ENCODE measurements at places on chromosomes 1 and 21.

GRCh38 chr1:168320800-168321450 is 40.2 kb downstream of the TBX19 start:
- DNase-seq, result no peak

DNA sequence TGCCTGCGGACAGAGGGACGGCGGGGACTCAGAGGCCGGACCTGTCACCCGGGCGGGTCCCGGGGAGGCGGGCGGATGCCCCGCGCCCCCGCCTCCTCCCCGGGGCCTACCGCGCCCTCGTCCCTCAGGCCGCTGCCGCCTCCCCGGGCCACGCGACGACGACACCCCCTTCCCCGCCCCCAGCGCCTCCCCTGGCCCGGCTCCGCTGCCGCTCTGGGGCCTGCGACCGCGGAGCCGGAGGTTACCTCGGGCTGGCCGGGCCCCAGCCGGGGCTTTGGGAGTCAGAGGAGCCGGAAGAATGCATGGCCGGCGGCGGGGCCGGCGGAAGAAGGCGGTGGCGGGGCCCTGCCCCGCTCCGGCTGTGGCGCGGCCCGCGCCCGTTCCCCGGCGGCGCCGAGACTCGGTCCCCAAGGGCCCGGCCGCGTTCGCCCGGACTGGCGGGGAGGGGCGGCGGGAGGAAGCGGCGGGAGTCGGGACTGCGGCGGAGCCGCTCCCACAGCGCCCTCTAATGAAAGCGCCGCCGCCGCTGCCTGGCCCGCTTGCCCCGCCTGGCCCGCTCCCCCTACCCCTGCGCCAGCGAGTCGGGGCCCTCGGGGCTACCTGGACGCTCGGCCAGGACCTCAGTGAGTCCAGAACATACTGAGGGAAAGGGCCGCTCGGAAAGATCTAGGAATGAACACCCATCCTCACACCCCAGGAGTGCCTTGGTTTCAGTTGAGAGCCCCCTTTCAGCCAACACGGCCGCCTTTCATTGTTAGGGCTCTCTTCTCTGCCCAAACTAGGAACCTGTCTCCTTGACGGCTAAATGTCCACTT is at the start of gene LPGAT1:
LPGAT1 (minus strand) TSS at position 436 of the 815 bp plus-strand sequence. CDS start 1,467 bp downstream, outside the sequence.
- DNase-seq, result peak; percentile 84

- no peak for DNase-seq
These were observed 22.2 kb upstream of the DNAJC11 start for GRCh38 chr1:6723621-6724428.

DNA sequence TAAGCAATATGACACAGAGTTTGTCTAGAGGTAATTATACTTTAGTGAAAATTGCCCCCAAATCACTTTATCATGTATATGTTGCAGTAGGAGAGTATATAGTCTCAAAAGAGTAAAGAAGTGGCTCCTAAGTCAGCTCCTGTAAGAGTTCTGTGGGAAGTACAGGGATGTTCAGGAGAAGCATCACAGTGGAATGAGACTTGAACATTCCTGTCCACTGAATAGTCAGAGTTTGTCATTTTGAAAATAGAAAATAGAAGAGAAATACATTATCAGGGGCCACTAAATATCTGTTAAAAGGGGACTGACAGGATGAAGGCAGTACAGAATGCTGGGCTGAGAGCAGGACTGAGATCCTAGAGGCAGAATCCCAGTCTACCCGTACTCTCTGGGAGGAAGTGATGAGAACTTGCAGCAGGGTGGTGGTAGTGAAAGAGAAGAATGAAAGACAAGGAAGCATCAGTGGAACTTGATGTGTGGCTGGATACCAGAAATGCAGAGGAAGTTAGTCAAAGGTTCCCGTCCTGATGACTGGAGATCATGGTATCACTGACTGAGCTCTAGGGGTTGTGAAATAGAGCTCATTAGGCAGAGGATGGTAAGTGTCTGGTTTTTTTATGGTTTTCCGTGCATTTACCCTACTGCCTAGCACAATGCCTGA is 153.4 kb downstream of the FMN2 start:
- no peak for DNase-seq

- DNase-seq, result no peak
These were observed 271.3 kb upstream of the RGS18 start for GRCh38 chr1:191886977-191887376.

- no peak for DNase-seq
These were observed 893.5 kb downstream of the LTN1 start for GRCh38 chr21:28099001-28099705.

GRCh38 chr21:35833991-35834390 is 226.3 kb downstream of the SETD4 start:
- DNase-seq, result no peak

DNA sequence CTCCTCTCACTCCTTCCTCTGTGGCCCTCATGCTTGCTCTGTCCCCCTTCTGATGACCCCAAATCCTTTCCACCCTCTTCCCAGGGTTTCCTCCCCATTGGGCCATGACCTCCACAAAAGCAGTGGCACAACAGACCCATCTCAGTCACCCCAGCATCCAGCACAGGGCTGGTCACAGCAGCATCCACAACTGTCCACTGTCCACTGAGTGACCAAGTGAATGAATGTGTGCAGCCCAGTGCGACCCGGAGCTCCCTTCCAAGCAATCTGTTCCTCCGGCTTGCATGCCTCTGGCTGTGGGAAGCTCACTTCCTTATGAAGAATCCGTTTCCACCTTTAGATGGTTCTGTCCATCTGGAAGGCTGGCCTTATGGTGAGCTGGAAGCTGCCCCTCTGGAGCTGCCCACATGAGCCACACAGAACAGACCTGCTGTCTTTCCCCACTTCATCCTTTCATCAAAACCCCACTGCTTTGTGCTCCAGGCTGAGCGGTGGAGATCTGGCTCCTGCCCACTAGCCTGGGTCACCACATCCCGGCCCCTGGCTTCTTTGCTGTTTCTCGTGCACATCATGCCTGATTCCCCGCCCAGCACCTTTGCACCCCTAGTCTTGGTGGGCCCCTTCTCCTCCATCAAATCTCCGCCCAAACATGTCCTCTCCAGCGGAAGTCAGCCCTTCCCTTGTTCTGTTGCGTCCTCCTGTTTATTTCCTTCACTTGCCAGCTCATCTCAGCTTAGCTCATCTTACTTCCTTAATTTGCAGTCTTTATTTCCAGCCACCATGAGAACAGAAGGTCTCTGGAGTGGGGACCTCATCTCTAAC is 56.4 kb downstream of the EDN2 start:
- DNase-seq, result no peak

GRCh38 chr1:244383278-244383884 is 68.3 kb downstream of the ADSS2 start:
- DNase-seq, result no peak

- DNase-seq, result no peak
These were observed 156.0 kb downstream of the TOMM20 start for GRCh38 chr1:234972411-234973191.

DNA sequence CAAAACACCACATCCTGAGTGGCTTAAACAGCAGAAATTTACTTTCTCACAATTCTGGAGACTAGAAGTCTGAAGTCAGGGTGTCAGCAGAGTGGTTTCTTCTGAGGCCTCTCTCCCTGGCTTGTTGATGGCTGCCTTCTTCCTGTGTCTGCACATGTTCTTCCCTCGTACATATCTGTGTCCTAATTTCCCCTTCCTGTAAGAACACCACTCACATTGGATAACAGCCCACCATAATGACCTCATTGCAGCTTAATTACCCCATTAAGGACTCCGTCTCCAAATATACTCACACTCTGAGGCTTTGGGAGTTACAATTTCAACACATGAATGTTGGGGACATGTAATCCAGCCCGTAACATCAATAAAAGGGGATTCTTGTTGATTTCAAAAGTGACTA is 23.4 kb downstream of the C8A start:
- DNase-seq, result no peak

GRCh38 chr1:15296585-15297321 is 49.7 kb downstream of the FHAD1 start:
- no peak for DNase-seq

DNA sequence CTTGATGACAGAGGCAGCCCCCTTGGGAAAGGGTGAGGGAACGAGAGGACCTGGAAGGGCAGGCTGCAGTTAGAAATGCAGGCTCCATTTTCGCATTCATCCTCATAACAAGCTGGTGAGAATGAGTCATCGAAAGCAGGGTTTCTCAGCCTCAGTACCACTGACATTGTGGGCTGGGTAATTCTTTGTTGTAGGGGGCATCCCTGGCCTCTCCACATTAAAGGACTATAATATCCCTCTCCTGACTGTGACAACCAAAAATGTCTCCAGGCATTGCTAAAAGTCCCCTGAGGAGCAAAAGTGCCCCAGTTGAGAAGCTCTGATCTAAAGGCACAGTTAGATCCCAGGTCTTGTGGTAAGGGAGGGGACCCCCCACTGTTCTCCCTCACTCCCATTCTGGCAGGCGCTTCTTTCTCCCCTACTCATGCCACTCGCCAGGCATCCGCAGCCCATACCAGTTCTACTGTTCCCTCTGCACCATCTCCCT is 20.4 kb downstream of the KCNN3 start:
- no peak for DNase-seq

DNA sequence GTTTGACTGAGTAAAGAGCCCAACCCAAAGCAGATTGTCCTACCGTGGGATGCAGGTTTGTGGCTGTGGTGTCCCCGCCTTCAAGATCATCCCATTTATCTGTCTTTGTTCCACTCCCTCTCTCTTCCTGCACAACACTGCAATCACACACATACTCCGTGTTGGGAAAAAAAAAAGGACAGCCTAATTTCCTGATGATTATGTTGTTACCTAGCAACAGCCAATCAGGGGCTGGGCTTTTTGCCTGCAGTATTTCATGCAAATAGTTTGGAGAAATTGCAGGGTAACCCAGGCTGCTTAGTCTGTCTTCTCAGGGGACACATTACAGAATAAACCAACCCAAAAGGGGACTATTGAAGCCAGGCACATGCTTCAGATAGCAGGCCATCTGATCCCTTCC is 38.3 kb downstream of the PHC2 start:
- no peak for DNase-seq

DNA sequence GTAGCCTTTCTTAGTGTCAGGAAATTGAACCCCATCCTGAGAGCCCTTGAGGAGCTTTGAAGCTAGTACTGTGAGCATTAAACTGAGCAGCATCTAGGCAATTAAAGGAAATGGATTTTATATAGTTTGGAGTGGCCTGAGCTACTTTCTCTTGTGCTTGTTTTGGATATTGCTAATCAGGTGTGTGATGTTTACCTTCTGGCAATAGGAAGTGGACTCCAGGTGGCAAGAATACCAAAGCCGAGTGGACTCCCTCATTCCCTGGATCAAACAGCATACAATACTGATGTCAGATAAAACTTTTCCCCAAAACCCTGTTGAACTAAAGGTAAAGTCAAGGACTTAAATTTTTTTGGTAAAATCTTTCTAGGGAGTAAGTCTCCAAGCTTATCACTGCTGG is 79.4 kb downstream of the MACF1 start:
- DNase-seq, result no peak

- DNase-seq, result no peak
These were observed 88.4 kb downstream of the PDE4B start for GRCh38 chr1:65881067-65881594.

DNA sequence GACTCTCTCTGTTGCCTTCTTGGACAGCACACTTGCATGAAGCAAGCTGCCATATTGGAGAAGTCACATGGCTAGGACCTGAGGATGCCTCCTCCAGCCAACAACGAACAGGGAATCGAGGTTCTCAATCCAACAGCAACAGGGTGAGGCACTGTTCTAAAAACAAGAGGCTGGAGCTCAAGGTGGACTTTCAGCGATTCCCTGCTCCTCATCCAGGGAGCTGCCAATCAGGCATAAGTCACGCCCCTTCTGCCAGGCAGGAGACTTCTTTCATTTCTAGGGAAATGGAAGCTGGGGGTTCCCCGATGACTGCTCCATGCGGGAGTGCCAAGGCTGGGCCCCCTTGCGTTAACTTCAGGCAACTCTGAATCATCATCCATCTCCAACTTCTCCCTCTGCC is 22.7 kb upstream of the IFNAR1 start:
- DNase-seq, result no peak

DNA sequence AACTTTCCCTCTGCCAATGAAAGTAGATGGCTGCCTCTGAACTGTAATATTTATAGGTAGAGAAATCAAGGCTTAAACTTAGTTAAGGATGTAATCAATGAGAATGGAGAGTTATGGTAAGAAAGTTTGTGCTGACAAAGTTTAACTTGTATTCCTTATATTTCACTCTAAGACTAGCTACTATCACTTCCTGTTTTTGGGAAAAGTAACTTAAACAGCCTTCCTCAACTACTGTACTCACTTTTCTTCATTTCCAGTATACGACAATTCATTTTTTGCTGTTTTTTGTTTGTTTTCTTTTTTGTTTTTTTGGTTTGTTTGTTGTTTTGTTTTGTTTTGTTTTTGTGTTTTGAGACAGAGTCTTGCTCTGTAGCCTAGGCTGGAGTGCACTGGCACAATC is 3.7 kb downstream of the RGS18 start:
- no peak for DNase-seq

- no peak for DNase-seq
These were observed 23.1 kb downstream of the SNAP47 start for GRCh38 chr1:227758366-227758765.

DNA sequence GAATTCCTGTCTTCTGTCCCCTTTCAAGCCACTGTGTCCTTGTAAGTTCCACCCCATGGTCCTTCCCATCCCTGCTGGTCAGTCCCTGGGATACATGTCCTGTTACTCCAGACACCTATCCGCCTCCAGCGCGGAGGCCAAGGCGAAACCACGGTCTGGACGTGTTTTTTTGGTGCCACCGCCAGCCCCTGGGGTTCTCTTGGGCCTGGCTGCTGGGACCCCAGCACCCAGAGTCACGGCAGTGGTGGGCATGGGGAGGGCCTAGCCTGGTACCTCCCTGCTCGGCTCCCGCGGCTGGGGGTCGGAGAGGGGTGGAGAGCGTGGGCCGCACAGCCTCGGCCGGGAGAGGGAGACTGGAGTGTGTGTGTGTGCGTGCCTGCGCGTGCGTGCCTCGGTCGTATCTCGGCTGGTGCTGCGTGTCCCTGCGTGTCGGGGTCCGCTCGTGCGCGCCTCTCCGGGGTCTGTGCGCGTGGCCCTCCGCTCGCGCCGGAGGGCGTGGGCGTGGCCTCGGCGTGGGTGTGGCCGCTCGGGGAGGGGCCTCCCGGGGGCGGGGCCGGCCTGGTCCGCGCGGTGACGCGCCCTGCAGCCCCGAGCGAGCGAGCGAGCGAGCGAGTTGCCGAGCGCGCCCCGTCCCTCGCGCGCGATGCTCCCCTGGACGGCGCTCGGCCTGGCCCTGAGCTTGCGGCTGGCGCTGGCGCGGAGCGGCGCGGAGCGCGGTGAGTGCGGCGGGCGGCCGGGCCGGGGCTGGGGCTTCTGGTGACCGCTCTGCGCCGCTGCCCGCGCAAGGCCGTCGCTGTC is at the start of gene VWA1:
VWA1 (plus strand) TSS at position 585 of the 798 bp plus-strand sequence; CDS start at position 644, 59 bp downstream.
- peak; percentile 88 for DNase-seq

- no peak for DNase-seq
These were observed 118.6 kb downstream of the PROX1 start for GRCh38 chr1:214106375-214106774.

GRCh38 chr1:229883504-229884200 is 183.4 kb upstream of the GALNT2 start:
- DNase-seq, result peak; percentile 49

Measured in type B pancreatic cell (in vitro differentiated cells).